ENCODE measurements at places on chromosomes 12 and 14.

DNA sequence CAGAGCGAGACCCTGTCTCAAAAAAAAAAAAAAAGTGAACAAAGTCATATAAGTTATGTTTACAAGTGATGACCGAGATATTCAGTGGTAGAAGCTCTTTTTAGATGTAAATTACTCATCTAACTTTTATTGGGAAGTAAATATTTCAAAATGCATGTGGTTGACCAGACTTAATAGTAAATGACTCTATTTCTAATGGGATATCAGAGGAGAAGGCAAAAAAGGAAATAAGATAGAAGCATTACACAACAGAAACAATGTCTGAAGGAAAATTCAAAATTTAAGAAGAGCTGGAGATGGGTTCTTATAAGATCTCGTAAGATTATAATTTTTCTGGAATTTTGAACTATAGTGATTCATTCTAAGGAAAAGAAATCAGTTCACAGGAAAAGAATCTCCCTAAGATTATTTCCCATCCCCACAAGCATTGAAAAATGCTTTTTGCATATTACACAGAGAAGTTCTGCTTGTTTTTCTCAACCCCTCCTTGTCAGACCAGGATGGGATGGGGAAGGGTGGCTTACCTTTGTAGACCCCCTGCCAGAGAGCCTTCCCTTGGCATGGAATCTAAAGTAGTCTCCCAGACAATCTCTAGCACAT, 63.1 kb upstream of the STK38L start:
- no peak for DNase-seq

- DNase-seq, result no peak
Measured at GRCh38 chr14:38400751-38401150, 144.9 kb upstream of the CLEC14A start.

GRCh38 chr12:24730489-24730896, 218.4 kb downstream of the BCAT1 start:
- no peak for DNase-seq

- DNase-seq, result no peak
Measured at GRCh38 chr12:55699471-55700055, 8.1 kb downstream of the ITGA7 start.

DNA sequence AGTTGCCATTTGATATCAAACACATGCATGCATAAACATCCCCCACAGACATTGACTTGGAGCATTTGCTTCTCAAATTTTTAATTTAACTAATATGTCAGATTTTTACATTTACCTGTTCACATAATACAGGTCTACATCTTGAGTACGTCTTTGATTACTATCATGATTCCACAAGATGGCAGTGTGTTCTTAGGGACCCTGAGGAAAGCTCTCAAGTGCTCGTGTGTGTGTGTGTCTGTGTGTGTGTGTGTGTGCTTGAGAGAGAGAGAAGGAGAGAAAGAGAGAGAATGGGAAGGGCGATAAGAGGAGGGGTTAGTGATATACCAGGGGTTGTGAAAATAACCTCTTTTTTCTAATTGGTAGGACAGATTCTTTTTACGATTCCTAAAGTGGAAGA, 167.1 kb upstream of the OR4E1 start:
- DNase-seq, result no peak

DNA sequence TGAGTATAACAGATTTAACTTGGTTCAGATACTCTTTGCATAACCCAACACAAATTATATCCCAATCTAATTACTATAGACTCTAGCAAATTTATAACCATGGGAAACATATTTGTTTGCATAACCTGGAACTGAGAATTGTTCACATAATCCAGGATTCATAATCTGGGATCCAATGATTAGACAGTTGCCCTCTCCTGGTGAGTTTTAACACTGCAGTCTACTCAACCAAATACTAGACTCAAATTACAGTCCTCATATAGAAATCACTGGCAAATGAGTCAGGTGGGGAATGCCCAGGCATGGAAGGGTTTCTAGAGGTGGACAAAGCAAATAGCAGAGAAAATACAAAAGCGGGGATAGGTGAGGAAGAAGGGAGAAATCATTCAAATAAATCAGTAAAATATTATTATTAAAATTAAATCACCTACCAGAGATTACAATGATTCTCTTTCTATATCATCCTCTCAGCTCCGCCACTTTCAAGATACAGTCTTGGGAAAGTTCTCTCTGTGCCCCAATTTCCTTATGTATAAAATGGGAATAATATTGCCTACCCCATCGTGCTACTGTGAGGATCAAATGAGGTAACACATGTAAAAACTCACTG, 9.4 kb downstream of the GCH1 start:
- peak; percentile 57 for DNase-seq

DNA sequence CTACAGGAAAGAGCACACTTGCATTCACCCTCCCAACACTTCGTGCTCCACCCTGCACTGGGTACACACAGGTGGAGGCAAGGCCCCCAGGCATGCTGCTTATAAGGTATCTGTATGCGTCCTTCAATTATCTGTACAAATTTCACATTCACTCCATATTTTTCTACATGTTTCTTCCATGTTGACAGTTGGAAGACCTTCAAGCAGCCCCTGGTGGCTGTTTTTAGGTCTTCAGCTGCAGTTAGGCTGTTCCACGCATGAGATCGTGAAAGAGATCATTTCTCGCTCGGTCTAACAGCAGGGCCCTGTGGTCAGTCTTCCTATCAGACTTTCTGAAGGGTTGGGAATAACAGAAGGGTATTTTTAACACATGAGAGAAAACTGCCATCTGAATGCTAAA, 47.1 kb downstream of the PLXNC1 start:
- DNase-seq, result peak; percentile 32

GRCh38 chr14:69818758-69819191, 21.7 kb upstream of the SLC10A1 start:
- peak; percentile 78 for DNase-seq

DNA sequence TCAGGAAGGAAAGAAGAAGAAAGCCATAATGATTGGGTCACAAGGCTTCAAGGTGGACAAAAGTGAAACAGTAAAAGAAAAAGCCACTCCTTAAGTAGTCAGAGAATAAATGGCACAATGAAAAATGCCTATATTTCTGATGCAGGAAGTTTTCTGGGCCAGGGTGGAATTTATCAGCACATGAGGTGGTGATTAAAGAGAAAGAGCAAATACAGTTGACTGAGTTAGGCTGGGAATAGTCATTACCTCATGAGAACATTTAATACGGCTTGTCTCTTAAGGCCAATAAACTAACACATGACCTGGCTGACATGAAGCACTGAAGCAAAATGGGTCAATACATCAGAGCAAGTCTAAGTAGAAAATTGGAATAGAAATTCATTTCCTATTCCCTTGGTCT, 499.7 kb downstream of the TMTC2 start:
- no peak for DNase-seq

- no peak for DNase-seq
Measured at GRCh38 chr14:76673261-76673660, 88.0 kb upstream of the VASH1 start.

GRCh38 chr14:103629503-103630121, 601 bp downstream of the KLC1 start:
- no peak for DNase-seq

DNA sequence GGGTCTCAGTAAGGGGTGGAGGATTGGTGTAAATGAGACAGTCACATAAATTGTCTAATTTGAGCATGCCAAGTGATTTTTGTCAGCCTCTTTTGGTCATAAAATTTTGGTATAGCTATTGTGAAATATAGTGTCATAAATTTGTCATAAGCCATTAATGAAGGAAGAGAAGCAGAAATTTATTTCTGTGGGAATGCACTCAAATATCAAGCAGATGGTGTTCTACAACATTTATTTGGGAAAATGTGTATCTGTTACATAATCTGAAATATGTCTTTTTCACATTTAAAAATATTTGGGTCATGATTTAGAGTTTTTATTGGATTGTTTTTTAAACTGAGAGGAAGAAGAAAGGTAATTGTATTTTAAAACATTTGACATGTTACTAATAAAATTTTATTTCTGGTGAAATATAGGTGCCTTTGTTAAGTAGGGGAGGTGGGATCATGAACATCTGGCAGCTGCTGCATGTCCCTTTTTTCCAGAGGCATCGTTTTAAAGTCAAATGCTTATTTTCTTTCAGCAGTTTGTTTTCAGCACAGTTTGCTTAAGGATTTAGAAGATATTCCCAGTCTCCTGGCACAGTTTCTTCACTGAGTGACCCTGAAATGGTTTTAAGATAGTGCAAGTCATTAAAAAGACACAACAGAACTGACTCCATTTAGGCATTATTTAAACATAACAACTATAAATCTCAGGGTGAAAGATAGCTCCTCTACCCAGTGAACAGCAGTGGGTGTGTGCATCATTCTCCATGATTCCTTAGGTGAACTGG, 371.7 kb downstream of the SNAPC1 start:
- DNase-seq, result no peak

GRCh38 chr12:113413488-113413939, 8.7 kb upstream of the SDSL start:
- DNase-seq, result no peak

- no peak for DNase-seq
Measured at GRCh38 chr12:4615667-4616066, 33.2 kb downstream of the AKAP3 start.

GRCh38 chr14:68820536-68820935, 27.7 kb upstream of the ZFP36L1 start:
- no peak for DNase-seq

- DNase-seq, result no peak
Measured at GRCh38 chr14:24609655-24610344, at the start of gene GZMH. TSS of gene GZMH (minus strand) at chr14:24609685. CDS start at chr14:24609613, 72 bp downstream.

DNA sequence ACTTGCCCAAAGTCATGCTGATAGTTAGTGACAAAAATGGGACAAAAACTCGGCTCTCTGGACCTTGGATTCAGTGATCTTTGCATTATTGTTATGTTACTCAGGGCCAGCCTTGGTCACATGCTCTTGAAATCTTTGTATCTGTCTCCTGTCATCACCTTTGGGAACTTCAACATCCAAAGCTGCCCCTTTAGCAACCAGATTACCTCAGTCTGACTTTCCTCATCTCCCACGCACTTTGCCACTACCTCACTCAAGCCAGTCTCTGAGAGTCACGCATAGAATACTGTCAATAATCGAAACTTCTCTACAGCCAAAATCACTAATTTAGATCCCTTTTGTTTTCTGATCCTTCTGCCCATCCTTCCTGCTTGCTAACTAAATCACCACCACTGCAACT, 90.8 kb upstream of the DAAM1 start:
- DNase-seq, result no peak

GRCh38 chr12:95804291-95804690, 13.7 kb upstream of the NTN4 start:
- DNase-seq, result no peak

DNA sequence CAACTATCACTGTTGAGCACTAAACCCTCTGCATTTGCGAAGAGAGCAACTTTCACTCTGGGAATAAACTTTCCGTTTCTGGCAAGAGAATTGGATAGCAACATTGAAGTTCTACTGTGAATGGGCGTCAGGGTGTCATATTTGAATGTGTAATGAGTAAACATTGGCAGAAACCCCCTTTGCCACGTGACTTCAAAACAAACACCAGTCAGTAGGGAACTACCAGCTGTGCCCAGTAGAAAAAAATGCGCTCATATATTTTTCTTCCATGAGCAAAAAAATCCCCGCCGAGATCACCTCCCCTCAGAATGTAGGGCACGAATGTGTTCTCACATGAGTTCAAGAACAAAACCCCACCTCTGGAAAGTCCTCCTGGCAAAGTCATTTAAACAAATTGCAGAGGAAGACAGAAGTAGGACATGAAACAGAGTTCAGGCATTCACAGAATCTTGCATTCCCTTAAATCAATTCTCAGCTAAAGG, 80.6 kb downstream of the BTG1 start:
- DNase-seq, result no peak

DNA sequence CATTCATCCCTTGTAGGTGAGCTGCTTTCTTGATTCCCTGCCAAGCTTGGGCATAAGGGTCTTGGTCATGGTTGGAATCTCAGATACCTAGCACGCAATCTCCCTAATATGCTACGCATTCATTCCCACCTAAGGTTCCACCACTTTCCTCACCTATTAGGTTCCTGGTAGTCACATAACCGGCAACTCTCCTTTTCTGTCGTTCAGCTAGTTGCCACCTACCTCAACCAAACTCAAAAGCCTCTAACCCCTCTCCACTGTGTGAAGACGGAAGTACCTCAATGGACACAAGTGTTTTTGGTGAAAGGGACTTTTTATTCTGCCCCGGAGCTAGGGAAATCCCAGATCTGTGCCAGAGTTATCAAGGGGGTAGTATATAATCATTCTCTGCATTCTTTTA, 1.3 kb upstream of the TBC1D15 start:
- no peak for DNase-seq

DNA sequence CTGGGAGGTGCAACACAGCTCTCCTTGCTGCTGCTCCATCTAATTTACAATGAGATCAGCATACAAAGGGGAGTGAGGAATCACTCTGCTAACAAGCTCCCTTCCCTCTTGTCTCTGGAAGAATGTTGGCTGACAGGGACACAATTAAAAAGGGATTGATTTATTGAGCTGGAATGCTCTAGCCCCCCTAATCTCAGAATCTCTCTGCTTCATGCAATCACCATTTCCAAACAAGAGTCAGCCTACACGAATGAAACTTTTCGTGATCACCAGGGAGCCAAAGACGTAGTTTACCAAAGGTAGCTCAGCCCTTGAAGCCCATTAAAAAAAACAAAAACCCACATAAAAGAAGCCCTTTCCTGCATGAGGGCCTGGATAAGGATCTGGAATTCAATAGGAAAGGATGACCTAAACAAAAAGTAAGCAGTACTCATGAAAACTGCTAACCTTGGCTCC, 223.8 kb downstream of the C12orf75 start:
- no peak for DNase-seq

GRCh38 chr12:98198261-98198982, 317.0 kb upstream of the TMPO start:
- DNase-seq, result no peak

- no peak for DNase-seq
Measured at GRCh38 chr12:105239304-105239703, 3.3 kb upstream of the APPL2 start.

DNA sequence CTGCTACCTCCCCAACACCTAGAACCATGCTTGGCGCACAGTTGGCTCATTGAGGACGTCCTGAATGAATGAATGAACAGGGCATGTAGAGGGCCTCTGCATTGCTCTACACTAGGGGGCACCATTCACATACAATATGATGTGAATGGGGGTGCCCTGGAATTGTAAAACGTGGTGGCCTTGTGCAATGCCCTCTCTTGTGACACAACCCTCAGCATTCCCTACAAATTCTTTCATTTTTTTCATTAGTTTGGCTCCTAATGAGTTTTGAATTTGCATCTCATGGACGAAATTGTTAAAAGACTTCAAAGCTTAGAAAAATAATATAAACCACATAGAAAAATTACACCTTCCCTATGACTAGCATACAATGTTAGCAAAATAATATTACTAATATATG, 2.3 kb upstream of the DIO2 start:
- peak; percentile 59 for DNase-seq

DNA sequence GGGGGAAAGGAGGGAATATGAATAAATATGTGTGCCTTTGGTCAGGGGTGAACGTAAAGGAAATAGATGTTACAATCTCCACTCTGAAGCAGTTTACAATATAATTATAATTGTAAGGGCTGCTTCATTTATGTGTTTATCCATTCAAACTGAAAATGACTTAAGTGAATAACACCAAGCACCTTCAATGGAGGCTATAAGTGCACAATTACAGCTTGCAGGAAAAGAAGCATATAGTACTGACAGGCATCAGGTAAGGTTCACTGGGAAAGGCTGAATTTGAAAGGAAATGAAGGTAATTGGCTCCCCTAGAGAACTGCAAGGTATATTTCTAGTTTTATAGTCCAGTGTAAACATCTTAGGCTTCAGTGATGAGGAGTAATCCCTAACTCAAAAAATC, 192.7 kb downstream of the STXBP6 start:
- DNase-seq, result no peak

Data from hematopoietic multipotent progenitor cell treated with erythropoietin and hydrocortisone succinate and interleukin-3 and kit ligand, for 8 days (in vitro differentiated cells).